ENCODE measurements at places on chromosomes 1 and 21.

DNA sequence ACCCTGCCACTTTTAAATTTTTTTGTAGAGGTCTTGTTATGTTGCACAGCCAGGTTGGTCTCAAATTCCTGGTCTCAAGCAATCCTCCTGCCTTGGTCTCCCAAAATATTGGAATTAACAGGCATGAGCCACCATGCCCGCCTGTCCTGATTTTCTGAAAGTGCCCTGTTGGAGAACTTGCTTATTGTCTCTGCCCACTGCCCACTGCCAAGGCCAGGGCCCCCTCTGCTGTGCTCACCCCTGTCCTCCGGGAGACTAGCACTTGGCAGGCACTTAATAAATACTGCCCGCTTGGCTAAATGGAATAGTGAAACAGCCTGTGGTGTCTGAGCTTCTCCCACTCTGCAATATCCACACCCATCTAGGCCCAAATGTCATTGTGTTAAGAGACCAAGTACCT is 35.7 kb downstream of the CTNNBIP1 start:
- DNase-seq = no peak

DNA sequence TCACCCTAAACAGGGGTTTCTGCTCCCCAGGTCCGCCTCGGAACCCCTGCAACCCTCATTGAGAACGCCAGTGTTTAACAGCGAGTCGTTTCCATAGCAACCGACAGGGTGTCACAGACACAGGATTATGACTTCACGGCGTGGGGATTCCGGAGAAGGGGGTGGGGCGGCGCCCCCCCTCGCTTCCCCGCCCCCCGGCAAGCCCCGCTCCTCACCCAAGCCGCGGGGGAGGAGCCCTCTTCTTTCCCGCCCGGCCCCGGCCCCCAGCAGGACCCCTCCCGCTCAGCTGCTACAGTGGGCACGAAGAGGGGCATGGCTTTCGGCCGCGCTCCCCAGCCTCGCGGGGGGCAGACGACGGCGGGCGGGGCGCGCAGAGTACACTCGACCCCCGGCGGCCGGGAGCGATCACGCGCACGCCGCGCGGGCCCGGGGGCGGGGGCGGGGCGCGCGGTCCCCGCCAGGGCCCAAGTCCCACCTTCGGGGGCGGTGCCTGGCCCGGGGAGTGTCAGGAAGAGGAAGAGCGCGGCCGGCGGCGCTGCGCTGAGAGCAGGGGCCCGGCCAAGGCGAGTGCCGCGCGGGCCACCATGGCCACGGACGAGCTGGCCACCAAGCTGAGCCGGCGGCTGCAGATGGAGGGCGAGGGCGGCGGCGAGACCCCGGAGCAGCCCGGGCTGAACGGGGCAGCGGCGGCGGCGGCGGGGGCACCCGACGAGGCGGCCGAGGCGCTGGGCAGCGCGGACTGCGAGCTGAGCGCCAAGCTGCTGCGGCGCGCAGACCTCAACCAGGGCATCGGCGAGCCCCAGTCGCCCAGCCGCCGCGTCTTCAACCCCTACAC is at the start of gene EFHD2:
TSS of gene EFHD2 (plus strand) at position 501 of the 835 bp plus-strand sequence. CDS start at position 585, 84 bp downstream.
- DNase-seq = peak; percentile 97

DNA sequence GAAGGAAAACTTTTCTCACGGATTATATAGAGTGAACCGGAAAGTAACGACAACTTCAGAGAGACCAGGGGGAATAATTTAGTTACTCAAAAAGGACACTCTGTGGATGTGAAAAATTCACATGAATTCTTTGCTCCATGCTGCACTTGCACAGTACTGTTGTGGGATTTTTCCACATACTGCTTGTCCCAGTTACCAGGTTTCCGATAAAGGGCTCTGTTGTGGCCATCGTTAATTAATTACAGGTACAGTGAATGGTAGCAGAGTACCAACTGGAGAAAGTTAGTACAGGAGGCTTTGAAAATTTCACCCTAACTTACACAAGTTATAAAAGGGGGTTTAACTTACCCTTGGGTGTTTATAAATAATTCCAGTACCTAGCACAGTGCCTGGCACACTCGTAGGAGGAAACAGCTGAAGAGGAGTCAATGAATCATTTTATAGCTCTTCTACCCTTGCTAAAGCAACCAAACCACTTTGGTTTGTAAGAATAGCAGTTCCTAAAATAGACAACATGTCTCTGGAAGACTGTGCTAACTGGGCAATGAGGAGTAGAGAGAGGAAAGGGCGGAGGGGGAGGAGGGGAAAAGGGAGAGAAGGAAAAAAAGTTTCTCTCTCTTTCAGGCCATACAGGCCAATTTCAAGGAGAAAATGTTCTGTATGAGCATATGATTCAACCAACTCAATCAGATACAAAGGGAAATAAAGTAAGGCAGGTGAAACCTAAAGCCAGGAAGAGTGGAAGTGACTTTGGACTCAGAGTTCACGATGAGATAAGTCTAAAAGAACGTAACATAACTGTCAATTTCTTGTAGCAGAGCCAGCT is 98.3 kb upstream of the MAGI3 start:
- no peak for DNase-seq

- DNase-seq = peak; percentile 37
These were observed 133.3 kb upstream of the C1orf105 start for GRCh38 chr1:172287208-172287607.

GRCh38 chr1:202244841-202245261 is 51.3 kb downstream of the LGR6 start:
- DNase-seq = no peak

DNA sequence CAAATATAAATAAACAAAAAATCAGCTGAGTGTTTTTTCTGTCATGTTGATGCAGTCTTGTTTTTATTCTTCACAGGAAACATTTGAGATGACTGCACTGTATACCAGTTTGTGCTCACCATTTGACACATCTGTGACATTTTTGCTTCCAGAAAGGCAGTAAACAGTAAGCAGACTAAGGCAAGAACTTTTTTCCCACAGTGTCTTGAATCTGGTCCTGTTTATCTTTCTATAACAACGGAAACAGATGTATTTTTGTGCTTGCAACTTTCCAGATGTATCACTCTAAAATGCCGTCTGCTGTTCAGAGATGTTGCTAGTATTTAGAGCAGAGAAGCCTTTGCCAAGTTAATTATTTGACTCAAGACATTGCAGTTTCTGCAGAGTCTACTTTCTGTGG is 105.5 kb downstream of the ZC3H11B start:
- no peak for DNase-seq

- DNase-seq = no peak
These were observed 13.4 kb downstream of the DAB1 start for GRCh38 chr1:57410508-57410907.

DNA sequence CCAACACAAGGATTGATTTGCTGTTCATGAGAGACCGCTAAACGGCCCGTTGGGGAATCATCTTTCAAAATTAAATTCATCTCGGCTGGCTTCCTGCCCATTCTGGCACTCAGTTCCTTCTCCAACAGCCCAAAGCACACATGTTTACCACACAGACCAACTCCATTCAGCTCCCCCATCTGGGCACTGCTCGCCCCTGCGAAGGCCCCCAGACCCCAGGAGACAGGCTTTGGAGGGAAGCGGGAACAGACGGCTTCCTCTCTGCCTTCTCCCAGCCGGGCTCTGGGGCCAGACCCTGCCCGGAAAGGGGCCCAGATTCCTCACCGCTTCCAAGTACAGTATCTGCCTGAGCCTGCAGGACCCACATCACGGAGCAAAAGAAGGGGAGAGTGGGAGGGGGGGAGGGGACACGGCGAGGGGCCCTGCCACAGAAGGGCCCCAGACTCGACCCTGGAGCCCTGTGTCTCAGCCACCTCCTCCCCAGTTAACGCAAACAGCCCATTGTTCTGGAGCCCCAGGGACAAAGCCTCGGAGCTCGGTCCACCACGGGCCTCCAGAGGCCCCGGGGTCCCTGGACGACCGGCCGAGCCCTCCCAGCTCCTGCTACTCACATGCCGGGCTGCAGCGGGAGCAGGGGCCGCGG is 660 bp downstream of the MEGF6 start:
- DNase-seq = no peak

DNA sequence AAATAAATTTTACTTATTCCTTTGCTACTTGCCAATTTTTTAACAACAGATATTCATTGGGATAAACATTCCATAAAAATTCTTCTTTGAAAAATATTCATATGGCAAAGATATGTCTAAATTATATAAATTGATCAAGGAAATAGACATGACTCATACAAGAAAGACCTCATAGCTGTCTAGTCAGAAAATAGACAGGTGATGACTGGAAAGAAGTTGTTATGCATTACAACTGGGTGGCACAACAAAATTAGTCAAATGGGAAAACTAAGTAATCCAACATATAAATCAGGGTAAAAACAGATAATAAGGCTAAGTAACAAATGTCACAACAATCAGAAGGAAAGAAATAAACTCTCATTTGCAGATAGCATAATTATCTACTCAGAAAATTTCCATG is 92.0 kb downstream of the USH2A start:
- no peak for DNase-seq

DNA sequence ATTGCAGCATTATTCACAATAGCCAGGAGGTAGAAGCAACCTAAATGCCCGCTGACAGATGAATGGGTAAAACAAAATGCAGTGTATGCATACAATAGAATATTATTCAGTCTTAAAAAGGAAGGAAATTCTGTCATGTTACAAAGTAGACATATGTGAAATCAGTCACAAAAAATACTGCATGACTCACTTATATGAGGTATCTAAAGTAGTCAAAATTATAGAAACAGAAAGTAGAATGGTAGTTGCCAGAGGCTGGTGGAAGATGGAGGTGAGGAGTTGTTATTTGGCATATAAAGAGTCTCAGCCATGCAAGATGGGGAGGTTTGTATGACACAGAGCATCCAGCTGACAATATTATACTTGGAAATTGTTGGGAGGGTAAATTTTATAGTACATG is 43.0 kb upstream of the EGLN1 start:
- DNase-seq = peak; percentile 30

DNA sequence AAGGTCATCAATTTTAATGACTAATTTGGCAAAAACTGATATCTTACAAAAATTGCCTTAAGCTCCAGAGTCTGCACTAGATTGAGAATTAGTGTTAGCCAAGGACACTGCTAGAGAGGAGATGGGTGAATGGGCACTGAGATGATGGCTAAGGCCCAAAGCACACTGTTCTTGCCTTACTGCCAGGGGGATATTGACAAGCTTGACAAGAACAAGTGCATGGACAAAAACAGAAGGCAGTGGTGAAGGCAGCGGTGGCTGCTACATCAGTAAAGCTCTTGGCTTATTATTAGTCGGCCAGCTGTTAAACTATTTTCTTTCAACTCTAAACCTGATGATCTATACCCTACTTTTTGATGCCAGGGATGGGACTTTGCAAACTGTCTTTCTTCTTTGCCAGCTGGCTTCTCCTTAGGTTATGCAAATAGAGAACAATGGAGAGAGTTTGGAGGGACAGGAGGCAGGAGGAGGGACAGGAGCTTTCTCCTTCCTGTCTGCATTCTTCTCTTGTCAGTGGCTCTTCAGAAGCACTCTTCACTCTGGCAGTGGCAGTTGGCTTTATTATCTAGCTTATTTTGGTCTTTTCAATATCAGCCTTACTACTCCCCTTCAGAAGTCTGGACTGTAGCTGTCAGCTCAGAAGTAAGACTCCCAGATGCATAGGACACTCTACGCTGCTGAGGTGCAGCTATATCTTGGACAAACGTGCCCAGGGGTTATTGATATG is 853.5 kb upstream of the TMPRSS15 start:
- no peak for DNase-seq

GRCh38 chr1:54585181-54586066 is 37.4 kb downstream of the ACOT11 start:
- DNase-seq = no peak

GRCh38 chr1:164876398-164877116 is 317.6 kb downstream of the PBX1 start:
- DNase-seq = no peak

- peak; percentile 68 for DNase-seq
These were observed 229.1 kb downstream of the KCNJ6 start for GRCh38 chr21:37686991-37687810.

DNA sequence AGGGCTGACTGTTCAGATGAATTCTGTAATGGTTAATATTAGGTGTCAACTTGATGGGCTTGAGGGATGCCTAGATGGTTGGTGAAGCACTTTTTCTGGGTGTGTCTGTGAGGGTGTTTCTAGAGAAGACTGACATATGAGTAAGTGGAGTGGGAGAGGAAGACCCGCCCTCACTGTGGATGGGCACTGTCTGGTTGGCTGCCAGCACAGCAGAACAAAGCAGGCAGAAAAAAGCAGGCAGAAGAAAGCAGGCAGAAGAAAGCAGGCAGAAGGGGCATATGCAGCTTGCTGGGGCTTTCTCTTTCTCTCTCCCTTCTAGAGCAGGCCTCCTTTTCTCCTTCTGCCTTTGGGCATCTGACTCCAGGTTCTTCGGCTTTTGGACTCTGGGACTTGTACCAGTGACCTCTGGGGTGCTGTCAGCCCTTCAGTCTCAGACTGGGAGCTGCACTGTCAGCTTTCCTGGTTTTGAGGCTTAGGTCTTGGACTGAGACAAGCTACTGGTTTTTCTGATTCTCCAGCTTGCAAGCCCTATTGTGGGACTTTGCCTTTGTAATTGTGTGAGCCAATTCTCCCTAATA is 42.9 kb upstream of the CD2 start:
- DNase-seq = peak; percentile 17

DNA sequence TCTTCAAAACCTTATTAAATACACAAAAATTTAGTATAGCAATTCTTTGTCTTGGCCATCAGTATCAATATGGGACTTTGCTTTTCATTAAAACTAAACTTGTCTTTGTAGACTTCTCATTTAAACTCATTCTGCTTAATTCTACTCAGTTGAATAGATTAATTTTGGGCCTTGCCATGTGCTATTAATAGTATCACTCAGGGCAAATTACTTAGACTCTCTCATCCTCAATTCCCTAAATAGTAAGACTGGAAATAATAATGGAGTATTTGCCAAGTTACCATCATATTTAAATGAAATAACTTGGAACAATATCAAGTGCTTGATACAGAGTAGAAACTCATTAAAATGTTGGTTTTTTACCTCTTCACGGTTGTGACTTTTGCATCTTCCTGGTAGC is 13.4 kb downstream of the HOOK1 start:
- no peak for DNase-seq

- DNase-seq = no peak
These were observed 40.8 kb upstream of the TMPRSS2 start for GRCh38 chr21:41548781-41549180.

- DNase-seq = no peak
These were observed 216.6 kb downstream of the HHIPL2 start for GRCh38 chr1:222331340-222331739.

Measured in suppressor macrophage treated with lipopolysaccharide for 1 hour (primary cell).